Activated CD8-positive, alpha-beta memory T cell treated with anti-CD3 and anti-CD28 coated beads, Interleukin-2, amount 10 ng/mL, durations not matched to agents 7 days and 5 days (primary cell): ENCODE measurements at places on chromosomes 4 and X.
A peak's percentile ranks its signal among the peaks of the same experiment; 100 is the strongest.

- no peak for DNase-seq
These were observed 214.5 kb downstream of the FBXW7 start for GRCh38 chr4:152321398-152321797.

- no peak for DNase-seq
These were observed 106.6 kb upstream of the NAP1L5 start for GRCh38 chr4:88804234-88804633.

- DNase-seq: no peak
These were observed 11.3 kb upstream of the SLC2A9 start for GRCh38 chr4:10032625-10033024.

- no peak for DNase-seq
These were observed 174.9 kb downstream of the CORIN start for GRCh38 chr4:47662975-47663374.

GRCh38 chrX:23079347-23079746, 79.6 kb downstream of the DDX53 start:
- no peak for DNase-seq

GRCh38 chrX:129606918-129607317, 47.8 kb downstream of the APLN start:
- peak; percentile 56 for DNase-seq

DNA sequence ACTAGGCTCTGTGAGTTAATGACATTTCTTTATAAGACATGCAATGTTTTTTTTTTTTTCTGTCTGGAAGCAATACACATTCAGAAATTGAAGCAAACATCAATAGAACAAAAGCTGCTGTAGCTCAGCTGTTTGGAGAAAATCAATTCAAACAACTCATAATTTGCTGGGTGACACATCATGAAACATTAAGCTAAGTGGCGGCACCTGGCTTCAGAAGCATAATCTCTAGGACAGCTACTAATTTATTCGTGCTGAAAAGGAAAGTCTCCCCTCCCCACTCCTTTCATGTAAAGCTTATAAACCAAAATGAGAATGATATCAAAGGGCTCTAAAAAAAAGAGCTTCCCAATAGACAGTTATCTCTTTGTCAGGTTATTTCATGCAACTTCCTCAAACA, 73.9 kb downstream of the LUZP4 start:
- no peak for DNase-seq

GRCh38 chr4:85869181-85869580, 394.2 kb downstream of the ARHGAP24 start:
- DNase-seq: no peak

DNA sequence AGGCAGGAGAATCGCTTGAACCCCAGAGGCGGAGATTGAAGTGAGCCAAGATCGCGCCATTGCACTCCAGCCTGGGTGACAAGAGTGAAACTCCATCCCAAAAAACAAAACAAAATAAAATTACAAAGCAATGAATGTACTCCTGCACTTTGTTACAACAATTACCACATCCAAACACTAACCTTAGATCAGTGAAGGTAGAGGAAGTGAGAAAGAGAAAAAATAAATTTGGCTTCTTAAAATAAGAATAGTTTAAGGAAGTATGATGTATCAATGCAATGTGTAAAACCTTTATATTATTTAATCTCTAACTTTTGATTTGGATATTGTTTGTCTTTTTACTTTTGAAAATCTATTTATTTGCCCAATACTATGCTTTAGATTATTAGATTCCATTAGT, 21.7 kb upstream of the CSN1S1 start:
- no peak for DNase-seq

DNA sequence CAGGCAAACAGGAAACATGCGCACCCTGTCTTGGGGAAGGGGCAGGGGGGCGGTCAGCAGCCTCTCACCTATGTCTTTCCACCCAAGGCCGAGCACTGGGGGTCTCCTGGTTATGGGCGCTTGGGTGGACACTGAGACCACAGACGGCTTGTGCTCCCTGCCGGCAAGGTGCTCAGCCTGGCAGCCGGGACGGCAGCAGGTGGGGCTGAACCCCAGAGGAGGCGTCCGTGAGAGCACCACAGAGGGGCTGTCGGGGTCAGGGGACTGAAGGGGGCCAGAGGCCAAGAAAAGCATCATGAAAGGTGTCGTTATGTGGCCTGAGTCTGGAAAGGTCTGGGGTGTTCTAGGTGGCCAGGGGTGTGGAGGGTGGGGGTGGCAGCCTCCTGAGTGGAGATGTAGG, 19.6 kb downstream of the DOK7 start:
- DNase-seq: no peak

DNA sequence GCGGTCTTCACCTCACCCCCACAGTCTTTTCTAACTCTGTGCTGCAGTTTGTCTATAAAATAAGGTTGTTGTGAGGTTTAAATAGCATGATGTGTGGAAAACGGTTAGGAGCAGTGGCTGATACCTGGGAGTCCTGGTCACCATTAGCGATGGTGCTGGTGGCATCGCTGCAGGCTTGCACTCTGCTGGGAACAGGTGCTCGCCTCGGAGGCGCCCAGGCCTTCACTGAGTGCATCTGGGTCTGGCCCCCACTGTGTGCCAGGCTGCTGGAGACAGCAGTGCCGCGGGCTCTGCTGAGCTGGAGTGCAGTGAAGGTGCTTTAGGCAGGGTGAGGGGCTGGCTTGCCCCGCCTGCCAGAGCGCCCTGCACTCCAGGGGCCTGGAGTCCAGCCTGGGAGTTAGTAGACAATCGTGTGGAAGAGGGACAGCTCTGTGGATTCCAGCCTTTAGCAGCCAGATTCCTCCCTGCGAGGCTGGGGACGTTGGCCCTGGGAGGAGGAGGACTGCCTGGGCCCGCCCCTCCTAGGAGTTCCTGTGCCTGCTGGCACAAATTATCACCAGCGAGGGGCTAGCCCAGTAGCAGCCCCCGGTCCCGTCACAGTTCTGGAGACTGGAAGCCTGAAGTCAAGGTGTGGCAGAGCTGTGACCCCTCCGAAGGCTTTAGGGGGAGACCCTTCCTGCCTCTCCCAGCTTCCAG, 7.3 kb downstream of the RGS12 start:
- no peak for DNase-seq

DNA sequence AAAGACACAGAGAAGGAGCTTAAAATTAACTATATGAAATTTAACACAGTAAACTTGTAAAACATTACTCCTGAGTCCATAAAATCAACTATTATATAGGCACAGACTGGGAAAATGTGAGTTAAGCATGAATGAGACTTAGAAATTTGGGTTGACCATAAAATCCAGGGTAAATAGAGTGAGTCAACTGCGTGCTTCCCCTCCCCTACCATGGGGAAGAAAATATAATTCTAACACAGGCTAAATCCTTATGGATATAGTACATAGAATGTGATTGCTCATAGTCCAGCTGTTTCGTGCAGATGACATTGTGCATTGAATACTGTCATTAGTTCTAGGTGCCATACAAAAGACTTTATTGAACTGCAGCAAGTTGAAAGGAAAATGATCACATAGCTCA, 42.2 kb downstream of the KLHL5 start:
- DNase-seq: no peak

DNA sequence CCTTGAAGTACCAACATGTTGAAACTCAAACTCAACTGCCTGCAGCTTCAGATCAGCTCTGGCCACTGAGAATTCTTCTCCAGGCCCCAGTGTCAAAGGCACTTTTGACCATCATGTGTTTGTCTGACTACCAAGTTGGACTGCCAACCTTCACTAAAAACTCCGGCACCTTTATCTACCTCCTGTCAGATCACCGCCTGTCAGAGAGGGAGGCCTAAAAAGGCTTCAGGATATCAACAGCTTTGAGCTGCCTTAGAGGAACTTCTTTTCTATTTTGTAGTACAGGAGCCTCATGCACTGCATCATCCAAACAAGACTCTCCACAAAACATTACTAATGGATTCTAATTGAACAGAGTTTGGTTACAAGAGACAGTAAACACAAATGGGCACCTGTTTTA, 2.8 kb downstream of the ACSL1 start:
- DNase-seq: no peak

DNA sequence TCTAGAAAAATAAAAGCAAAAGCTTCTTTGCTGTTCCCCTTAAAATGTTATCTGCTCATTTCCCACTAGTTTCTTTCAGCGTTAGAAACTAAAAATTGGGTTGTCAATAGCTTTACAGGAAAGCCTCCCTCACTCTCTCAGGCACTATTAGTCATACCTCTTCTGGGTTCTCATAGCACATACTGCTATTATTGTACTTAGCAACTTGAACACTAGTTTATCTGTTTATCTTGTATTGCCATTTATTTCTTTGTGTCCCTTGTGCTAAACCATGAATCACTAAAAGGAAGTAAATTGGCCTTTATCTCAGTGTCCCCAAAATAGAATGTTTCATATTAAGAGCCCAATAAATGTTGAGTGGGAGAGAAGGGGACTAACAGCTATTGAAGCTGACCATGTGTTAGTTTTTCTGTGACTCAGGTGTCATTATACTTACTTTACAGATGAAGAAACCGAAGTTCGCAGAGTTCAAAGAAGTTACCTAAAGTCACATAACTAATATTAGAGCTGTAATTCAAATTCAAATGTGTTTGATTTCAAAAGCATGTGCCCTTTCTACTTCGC, 124.8 kb upstream of the CITED1 start:
- no peak for DNase-seq

GRCh38 chrX:40496728-40497127, 84.0 kb upstream of the ATP6AP2 start:
- no peak for DNase-seq

DNA sequence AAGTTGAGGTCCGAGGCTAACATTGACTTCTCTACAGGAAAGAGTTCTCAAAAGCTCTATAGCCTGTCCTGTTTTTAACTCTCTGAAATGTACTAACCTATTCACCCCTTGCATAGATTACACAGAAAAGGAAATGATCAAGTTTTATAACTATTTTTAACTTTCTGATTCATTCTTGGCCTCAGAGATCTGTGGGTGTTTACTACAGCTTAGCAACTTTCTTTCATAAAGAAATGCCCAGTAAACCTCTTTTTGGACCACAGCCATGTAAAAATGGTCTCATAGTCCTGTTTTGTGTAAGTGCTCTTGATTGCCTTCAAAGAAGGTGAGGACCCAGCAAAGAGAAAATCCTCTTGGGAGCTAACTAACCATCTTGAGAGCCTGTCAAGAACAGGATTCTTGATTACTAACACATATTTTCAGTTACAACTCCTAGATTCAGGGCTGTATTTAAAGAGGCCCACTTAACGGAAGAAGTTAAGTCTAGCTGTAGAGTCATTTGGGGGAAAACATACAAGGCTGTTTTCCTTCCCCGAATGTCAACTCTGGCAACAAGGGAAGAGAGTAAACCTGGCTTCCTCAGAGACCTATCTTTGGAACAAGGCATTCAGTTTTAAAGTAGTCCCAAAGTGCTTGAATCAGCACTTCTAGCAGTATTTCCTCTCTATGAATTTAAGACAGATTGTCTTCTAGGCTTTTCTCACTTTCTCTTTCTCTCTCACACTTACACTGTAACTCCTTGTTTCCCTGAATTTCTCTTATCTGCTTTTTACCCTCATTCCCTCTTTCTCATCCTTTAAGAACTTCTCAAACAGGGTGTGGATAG, 78.2 kb downstream of the IL21 start:
- DNase-seq: no peak

GRCh38 chr4:25800245-25800644, 62.5 kb downstream of the SEL1L3 start:
- no peak for DNase-seq

- DNase-seq: no peak
These were observed 195.7 kb upstream of the ANK2 start for GRCh38 chr4:112853662-112854256.

- no peak for DNase-seq
These were observed 6.9 kb upstream of the ARMCX4 start for GRCh38 chrX:101478366-101478765.

DNA sequence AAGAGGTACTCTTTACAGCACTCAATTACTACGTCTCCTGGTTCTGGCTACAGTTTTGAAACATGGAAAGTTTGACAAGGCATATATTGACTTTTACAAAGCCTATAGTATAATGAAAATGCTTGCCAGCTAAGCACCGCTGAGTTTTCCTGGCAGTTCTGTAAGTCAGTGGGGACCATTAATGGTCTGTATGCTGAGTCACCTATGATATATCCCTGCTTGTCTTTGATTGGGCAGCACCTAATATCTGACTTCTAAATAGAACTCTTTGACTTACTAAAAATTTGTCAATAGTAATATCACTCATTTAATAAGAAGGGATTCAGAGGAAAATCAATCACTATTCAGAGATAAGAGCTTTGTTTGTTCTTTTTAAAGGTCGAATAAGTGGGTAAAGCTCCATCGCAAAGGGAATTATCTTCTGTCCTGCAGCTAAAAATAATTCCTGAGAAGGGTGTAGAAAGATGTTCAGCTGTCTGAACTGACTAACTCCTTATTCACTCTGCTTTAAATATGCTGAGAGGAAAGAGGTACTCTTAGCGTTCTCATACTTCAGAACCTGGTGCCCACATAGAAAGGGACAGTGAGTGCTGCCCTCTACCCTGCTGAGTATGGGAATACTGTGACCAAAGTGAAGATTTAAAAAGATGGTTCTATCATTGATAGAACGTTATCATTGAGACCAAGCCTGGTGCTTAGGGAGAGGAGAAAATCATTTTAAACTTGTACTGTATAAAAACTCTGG, 959 bp downstream of the SMPX start:
- no peak for DNase-seq

DNA sequence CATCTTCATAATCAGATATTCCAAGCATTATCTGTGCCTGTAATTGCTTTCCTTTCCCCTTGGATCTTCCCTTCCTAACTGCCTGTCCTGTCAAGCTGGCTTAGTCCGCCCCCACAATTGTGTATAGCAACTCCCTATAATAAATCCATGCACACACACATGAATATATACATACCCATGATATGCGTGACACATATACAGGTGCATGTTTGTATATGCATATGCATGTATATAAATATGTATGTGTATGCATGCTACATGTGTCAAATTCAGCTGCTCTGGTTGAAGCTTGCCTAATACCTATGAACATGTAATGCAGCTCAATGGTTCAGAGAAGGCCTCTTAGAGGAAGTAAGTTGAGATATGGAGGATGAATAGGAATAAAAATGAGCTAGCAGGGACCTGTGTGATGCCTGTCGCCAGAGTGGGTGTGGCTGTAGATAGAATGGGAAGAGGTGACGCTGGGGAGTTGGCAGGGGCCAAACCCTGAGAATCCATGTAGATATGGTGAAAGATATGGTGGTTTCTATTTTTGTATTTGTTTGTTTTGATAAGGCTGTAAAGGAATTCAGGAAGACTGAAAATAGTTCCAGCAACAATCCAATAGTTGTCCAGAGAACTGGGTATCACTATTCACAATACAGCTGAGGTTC, 595.0 kb upstream of the BOD1L1 start:
- DNase-seq: no peak

DNA sequence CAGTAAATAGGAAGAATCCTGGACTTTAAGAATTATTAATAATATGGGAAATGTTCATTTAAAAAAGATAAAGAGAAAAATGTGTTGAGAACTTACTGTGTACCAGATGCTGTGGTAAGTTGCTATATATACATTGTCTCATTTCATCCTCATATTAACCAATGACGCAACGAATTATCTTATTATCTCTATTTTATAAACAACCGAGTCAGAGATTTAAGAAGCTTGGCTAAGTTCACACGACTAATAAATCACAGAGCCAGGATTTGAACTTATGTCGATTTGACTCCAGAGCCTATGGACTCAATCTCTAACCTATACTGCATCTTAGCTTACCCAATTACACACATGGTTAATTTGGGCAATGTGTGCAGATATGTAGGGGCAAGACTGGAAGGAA, 15.5 kb upstream of the DCTD start:
- DNase-seq: no peak

- no peak for DNase-seq
These were observed 207.3 kb downstream of the MID1IP1 start for GRCh38 chrX:39008549-39008948.

GRCh38 chr4:128859887-128860677, 50.6 kb downstream of the JADE1 start:
- DNase-seq: no peak

GRCh38 chr4:76105652-76106051, 31.1 kb downstream of the ART3 start:
- DNase-seq: no peak
